Airway epithelial cell (primary cell): ENCODE measurements at places on chromosomes 5 and 9. TPM values are rescaled to one million over a fixed set of nuclear protein-coding genes. Genes with fewer than 3 reads are reported as not detected.

Gene POLR3G
- total RNA-seq, result 22.7 and 26.1 TPM in 2 replicates

Gene TMC1
- total RNA-seq, result 0.14 TPM in 1 of 2 replicates, not detected in the other

Gene LCN15
- not detected in 2 replicates for total RNA-seq

Gene FRRS1L
- total RNA-seq, result 0.07 TPM in 1 of 2 replicates, not detected in the other

Gene NDOR1
- total RNA-seq, result 9.2 and 12.6 TPM in 2 replicates

Gene IFNA13
- total RNA-seq, result not detected in 2 replicates

Gene PCDHB12
- total RNA-seq, result 0.05 and 0.07 TPM in 2 replicates

Gene ATP6V0E1
- total RNA-seq, result 101 and 118 TPM in 2 replicates

Gene SPINK7
- 4.2 and 14.1 TPM in 2 replicates for total RNA-seq

Gene GMCL2
- total RNA-seq, result not detected in 2 replicates

Gene C5
- total RNA-seq, result 0.46 and 0.56 TPM in 2 replicates

Gene NFIB
- total RNA-seq, result 16.4 and 20.5 TPM in 2 replicates

Gene LHX2
- not detected in 2 replicates for total RNA-seq

Gene ADAMTS2
- total RNA-seq, result 0.98 and 1.4 TPM in 2 replicates

Gene PDE6A
- 0.07 TPM in 1 of 2 replicates, not detected in the other for total RNA-seq

Gene NLN
- total RNA-seq, result 19.6 and 23.0 TPM in 2 replicates

Gene FBLL1
- not detected in 2 replicates for total RNA-seq

Gene PCDHGB4
- total RNA-seq, result 2.2 and 3.0 TPM in 2 replicates

Gene IFNB1
- not detected in 2 replicates for total RNA-seq

Gene PDE8B
- total RNA-seq, result under 0.01 TPM in 1 of 2 replicates, not detected in the other

Gene IRX1
- total RNA-seq, result 27.7 and 31.4 TPM in 2 replicates

Gene SLC9A3
- total RNA-seq, result 2.6 and 3.9 TPM in 2 replicates

Gene S1PR3
- total RNA-seq, result 0.70 and 2.4 TPM in 2 replicates

Gene SPINK4
- not detected in 2 replicates for total RNA-seq

Gene ADGRV1
- total RNA-seq, result 0.49 and 0.60 TPM in 2 replicates

Gene SLC46A2
- not detected in 2 replicates for total RNA-seq

Gene NSA2
- 109 and 112 TPM in 2 replicates for total RNA-seq

Gene SLC22A5
- 4.6 and 6.2 TPM in 2 replicates for total RNA-seq

Gene ABL1
- 30.5 and 31.1 TPM in 2 replicates for total RNA-seq

Gene JAK2
- total RNA-seq, result 7.7 and 9.3 TPM in 2 replicates

Gene SH3RF2
- 14.8 and 19.2 TPM in 2 replicates for total RNA-seq

Gene C1QTNF3
- total RNA-seq, result 0.92 and 2.9 TPM in 2 replicates

Gene VAV2
- total RNA-seq, result 21.0 and 25.1 TPM in 2 replicates

Gene OMD
- total RNA-seq, result not detected in 2 replicates

Gene HACD4
- total RNA-seq, result 2.3 and 3.4 TPM in 2 replicates

Gene ZNG1A
- total RNA-seq, result 24.3 and 31.9 TPM in 2 replicates

Gene TMEM215
- not detected in 2 replicates for total RNA-seq

Gene FOXD4L3
- total RNA-seq, result not detected in 2 replicates

Gene FUT7
- total RNA-seq, result not detected in 2 replicates

Gene SEMA6A
- 1.2 and 2.7 TPM in 2 replicates for total RNA-seq
